Sigmoid colon (tissue), 7 donors: ENCODE measurements at places on chromosomes 5 and 9.

- DNase-seq, result no peak
Measured at GRCh38 chr5:130333089-130333488, 428.8 kb downstream of the CHSY3 start.

GRCh38 chr9:116475201-116475600 is 211.9 kb upstream of the TRIM32 start:
- DNase-seq, result no peak

DNA sequence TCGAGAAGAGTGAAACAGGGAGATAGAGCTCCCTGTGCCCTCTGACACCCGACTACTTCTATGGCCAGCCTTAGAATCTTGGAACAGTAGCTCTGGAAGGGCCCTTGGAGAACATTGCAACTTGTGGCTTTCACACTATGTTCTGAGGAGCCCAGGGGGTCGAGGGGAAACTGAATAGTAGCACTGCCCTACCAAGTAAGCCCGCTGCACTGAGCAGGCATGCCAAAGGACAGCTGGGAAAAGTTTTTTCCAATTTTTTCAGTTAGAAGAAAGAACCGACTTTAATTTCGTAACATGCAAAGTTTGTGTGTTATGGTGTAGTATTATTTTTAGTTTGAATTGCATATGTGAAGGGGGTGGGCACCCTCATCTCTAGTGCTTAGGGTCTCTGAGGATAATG is 10.9 kb downstream of the SMIM3 start:
- DNase-seq, result no peak

GRCh38 chr9:135901826-135902225 is 5.5 kb downstream of the CAMSAP1 start:
- no peak for DNase-seq

DNA sequence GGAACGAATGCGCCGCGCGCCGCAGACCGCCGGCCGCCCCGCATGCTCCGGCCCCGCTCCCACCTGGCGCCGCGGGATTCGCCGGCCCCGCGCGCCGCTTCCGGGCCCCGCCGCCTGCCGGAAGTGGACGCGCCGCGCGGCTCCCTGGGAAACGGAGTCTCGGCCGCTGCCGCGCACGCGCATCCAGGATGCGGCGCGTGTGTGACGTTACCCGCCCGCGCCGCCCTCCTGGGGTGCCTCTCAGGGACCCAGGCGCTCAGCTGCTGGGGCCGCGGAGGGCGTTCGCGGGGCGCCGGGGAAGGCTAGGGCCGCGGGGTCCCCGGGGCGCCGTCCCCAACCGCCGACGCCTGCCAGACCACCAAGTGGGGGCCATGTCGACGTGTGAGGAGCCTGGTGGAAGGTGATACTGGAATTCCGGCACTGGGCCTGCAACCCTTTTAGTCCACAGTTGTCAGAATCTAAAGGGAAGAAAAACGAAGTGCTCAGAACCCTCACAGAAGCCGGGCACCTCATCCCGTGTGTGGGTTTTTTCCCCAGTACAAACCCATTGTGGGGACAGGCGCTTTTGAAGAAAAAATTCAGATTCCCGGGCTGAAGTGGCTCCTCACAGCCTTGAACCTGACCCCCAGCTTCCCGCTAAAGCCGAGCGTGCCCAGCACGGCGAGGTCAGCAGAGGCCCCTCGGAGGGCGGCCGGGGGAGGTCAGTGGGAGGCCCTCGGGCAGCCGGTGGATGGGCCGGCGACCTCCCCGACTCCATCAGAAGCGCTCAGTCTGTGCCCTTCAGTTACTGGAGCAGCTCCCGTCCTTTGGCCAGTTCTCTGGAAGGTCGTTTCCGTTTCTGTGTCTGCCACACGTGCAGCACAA is at the start of gene CLPTM1L:
CLPTM1L (minus strand) TSS at position 125 of the 864 bp plus-strand sequence. CDS start 258 bp downstream, outside the sequence.
- peak; percentile 92 for DNase-seq

GRCh38 chr9:133657120-133657661 is 21.0 kb downstream of the DBH start:
- DNase-seq, result no peak

- DNase-seq, result no peak
Measured at GRCh38 chr5:136106351-136107031, 26.2 kb upstream of the SMAD5 start.

- DNase-seq, result no peak
Measured at GRCh38 chr5:174971210-174971609, 246.8 kb downstream of the MSX2 start.

- DNase-seq, result no peak
Measured at GRCh38 chr9:27634879-27635278, 61.6 kb upstream of the C9orf72 start.

DNA sequence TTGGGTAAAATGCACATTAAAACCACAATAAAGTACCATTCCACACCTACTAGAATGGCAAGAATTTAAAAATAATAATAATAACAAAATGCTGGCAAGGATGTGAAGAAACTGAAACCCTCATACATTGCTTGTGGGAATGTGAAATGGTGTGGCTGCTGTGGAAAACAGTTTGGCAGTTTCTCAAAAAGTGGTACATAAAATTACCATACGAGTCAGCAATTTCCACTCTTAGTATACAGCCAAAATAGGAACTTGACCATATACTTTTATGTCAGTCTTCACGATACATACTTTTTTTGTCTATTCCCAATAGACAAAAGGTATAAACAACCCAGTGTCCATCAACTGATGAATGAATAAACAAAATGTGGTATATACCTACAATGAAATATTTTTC is 15.6 kb downstream of the FKBP15 start:
- no peak for DNase-seq

GRCh38 chr9:129377181-129377580 is 199.1 kb upstream of the IER5L start:
- no peak for DNase-seq

DNA sequence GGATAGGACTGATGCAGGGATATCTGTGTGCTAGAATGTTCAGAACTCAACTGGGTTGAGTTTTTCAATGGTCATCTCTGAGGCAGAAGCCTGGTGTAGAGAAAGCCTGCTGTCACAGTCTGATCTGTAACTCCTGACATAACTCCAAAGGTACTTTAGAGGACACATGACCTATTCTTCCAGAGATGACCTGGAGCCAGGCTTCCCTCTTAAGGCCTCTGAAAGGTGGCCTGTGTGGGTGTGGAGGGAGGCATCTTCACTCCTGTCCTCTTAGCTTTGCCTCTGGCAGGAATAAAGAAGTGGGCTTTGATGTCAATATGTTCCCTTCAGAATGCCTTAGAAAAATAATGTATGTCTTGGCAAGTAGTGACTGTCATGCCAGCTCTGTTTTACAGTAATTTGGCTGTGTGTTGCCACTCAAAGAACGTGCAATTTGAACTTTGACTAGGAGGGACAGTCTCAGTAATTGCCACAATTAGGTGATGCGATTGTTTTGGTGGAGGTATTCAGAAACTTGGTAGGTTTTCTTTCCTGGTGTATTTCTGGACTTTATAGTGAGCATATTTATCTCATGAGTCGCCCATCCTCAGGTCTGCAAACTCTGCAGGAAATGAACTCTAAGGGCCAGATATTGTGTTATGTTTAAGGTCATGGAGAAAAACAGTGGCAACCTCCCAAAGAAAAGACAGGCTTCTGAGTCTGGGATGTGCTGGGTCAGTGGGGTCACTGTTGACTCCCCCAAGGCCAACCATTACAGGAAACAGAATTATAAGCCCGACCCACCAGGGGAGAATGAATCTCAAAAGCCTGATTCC is 3.2 kb upstream of the C5orf63 start:
- DNase-seq, result no peak

DNA sequence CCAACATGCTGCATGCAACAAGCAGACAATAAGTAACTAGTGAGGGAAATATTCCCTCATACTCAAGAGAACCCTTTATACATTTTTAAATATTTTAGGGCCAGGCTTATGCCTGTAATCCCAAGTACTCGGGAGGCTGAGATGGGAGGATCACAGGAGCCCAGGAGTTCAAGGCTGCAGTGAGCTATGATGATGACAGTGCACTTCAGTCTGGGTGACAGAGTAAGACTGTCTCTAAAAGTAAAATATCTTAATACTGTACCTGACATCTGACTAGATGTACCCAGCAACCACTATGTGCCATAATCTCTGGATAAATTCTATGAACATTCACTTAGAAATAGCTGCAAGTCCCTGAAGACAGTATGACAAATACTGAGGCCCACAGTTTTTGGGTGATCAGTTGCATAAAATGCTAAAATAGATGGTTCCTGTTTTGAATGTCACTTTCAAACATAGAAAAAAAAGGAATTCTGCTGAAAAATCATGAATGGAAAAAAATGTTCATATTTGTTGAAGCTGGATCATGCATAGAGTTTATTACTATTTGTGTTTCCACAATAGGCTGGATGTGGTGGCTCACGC is 2.0 kb upstream of the C5orf15 start:
- no peak for DNase-seq
